Natural killer cell treated with Interleukin-12 subunit alpha and Interleukin-12 subunit beta and Interleukin-15 and Interleukin-18, amount 100 ng/mL, for 72 hours (primary cell): ENCODE measurements at places on chromosomes 2 and 18. TPM values are rescaled to one million over a fixed set of nuclear protein-coding genes. Genes with fewer than 3 reads are reported as not detected.

DNA sequence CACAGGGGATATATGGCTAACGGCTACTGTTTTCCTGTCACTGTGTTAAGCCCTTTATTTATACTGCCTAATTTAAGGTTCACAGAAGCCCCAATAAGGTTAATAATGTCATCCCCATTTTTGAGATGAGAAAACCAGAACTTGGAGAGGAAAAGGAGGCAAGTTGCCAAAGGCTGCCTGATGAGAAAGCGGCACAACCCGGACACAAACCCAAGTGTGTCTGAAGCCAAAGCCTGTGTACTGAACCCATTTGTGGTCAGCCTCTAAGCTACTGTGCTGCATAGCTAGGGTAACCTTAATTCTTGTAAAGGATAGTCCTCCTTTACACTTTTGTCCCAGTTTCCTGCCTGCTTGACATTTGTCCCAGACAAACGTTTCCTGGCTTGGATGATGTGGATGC, 954.7 kb upstream of the FANCL start:
- no peaks in the 10 kb centered on the region for H3K36me3 ChIP-seq
- no peaks in the 10 kb centered on the region for H3K27me3 ChIP-seq

DNA sequence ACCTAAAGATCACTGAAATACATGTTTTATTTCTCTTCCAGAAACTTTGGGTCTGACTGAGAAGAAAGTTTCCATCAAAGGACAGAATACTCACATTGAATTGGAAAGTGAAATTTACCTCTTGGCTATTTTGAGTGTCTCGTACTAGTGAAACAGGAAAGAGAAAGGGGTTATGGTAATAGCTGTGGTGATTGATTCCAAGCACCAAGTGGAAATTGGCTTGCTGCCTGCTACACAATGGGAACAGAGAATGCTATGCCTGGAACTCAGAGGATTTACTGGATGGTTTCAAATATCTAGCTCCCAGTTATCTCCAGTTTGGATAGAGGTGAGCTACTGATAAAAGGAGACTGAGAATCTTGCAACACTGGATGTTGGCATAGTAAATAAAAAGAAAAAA, 492.8 kb upstream of the FSIP2 start:
- no peak overlapping the region for H3K4me3 ChIP-seq
- no peak overlapping the region for H3K27ac ChIP-seq
- no peak for DNase-seq
- H3K27me3 ChIP-seq = no peaks in the 10 kb centered on the region
- peaks cover 5% of the 10 kb centered on the region for H3K36me3 ChIP-seq

GRCh38 chr18:59340817-59341216, 18.2 kb downstream of the LMAN1 start:
- peaks cover 31% of the 10 kb centered on the region for H3K4me1 ChIP-seq
- DNase-seq = no peak
- H3K27ac ChIP-seq = peak overlapping the region; percentile 42
- peak overlapping the region; percentile 13 for H3K4me3 ChIP-seq
- H3K27me3 ChIP-seq = no peaks in the 10 kb centered on the region

DNA sequence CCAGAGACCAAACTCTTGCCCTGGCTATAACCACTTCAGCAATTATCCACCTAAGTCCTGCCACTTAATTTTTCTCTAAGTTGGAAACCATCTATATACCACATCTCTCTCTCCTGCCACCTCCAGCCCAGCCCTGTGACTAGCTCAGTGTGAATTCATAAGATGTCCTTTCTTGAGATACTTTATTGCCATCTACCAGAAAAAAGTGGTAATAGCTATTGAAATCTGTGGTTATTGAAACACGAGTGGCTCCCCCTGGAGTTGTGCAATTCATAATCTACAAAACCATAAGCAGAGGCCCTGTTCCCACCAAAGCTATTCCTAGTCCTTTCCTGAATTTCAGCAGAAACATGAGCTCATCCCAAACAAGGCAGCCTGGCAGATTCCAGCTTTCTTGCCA, 324.0 kb downstream of the TXNL1 start:
- no peaks in the 10 kb centered on the region for H3K4me1 ChIP-seq
- DNase-seq = no peak
- H3K27ac ChIP-seq = no peak overlapping the region
- H3K4me3 ChIP-seq = no peak overlapping the region
- no peaks in the 10 kb centered on the region for H3K27me3 ChIP-seq

- H3K4me3 ChIP-seq = peak overlapping the region; percentile 67
- H3K36me3 ChIP-seq = peaks cover 82% of the 10 kb centered on the region
- peak; percentile 61 for DNase-seq
Measured at GRCh38 chr2:230457073-230457768, 41.2 kb downstream of the SP100 start.

DNA sequence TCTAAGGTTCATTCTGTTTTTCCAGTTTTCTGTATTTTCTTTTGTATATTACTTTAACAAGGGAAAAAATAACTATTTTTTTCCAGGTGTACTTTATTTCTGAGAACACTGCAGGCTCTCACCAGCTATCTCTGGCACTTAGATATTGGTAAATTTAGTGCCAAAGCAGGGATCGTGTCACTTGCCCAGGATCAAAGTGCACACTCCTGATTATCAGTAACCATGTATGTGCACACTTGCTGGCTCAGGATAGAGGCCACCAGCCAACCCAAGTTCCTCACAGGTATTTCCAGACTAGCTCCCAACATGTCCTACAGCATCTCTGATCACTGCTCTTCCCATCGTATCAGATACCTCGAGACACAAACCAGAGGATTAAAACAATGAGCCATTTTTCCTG, 5.8 kb upstream of the FZD5 start:
- no peak for DNase-seq
- H3K27ac ChIP-seq = no peak overlapping the region
- H3K27me3 ChIP-seq = peaks cover 3% of the 10 kb centered on the region
- H3K36me3 ChIP-seq = no peaks in the 10 kb centered on the region
- H3K4me3 ChIP-seq = no peak overlapping the region
- H3K4me1 ChIP-seq = peaks cover 5% of the 10 kb centered on the region

DNA sequence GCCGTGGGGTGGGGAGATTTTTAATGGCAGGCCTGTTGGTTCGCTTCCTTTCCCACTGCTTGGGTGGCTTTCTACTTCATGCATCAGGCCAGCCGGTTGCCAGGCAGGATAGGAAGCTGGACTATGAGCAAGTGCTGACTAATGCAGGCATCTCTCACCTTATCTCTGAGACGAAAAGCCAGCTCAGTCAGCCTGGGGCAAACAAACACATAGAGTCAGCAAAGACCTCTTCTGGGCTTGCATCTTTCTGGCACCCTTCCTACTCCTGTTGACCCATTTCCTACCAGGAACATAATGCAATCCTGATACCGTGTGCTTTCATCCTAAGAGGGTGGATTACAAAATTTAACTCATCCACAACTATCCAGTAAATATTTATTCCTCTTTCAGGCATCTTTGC, 416.6 kb upstream of the MEX3C start:
- DNase-seq = no peak
- H3K4me3 ChIP-seq = no peak overlapping the region
- no peak overlapping the region for H3K27ac ChIP-seq
- no peaks in the 10 kb centered on the region for H3K36me3 ChIP-seq

GRCh38 chr2:103139628-103140268, 377.9 kb downstream of the TMEM182 start:
- H3K4me3 ChIP-seq = no peak overlapping the region
- no peaks in the 10 kb centered on the region for H3K27me3 ChIP-seq
- H3K4me1 ChIP-seq = peaks cover 10% of the 10 kb centered on the region

The SMCHD1 gene
- 88.0 TPM for total RNA-seq

The PDE1A gene
- total RNA-seq = not detected
